COR-L47 (cell line): ENCODE measurements at places on chromosomes 12 and 14.

- DNase-seq = peak; percentile 94
Measured at GRCh38 chr12:123269395-123269892, 2.2 kb downstream of the CDK2AP1 start.

GRCh38 chr12:112091563-112091962 is 17.0 kb downstream of the NAA25 start:
- no peak for DNase-seq

GRCh38 chr12:13154027-13154538 is 42.4 kb upstream of the EMP1 start:
- DNase-seq = no peak

DNA sequence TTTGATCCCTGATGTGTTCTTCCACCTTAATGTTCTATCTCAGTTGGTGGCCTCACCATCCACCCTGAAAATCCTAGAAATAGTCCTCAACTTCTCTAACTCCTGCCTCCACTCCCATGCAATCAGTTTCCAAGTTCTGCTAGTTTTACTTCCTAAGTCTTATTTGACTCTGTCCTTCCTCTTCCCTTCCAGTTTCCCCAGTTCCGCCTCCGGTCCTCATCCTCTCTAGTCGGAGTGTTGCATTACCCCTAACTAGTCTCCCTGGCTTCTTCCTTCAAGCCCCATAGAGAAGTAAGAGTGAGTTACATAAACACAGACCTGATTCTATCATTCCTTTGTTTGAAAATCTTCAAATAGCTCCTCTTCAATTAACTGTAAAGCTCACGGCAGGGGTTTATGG is 236.5 kb downstream of the GXYLT1 start:
- peak; percentile 24 for DNase-seq

DNA sequence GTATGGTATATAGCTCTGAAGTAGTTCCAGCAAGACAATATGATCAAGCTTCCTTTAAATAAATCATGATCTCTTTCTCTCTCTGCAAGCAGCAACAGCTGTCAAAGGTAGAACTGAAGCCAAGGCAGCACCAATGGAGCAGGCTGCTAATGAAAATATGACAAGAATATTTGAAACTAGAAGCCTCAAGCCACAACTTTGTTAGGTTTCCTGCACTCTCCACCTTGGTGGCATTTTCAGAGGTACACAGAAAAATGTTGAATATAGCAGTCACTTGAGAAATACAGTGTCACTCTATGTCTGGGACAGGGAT is 43.8 kb upstream of the PSMA6 start:
- DNase-seq = no peak

GRCh38 chr12:12902036-12902435 is 10.7 kb downstream of the GPRC5A start:
- no peak for DNase-seq
